Upper lobe of right lung (tissue), 1 donor: ENCODE measurements at places on chromosomes 5 and 9. TPM values are rescaled to one million over a fixed set of nuclear protein-coding genes. Genes with fewer than 3 reads are reported as not detected.

DNA sequence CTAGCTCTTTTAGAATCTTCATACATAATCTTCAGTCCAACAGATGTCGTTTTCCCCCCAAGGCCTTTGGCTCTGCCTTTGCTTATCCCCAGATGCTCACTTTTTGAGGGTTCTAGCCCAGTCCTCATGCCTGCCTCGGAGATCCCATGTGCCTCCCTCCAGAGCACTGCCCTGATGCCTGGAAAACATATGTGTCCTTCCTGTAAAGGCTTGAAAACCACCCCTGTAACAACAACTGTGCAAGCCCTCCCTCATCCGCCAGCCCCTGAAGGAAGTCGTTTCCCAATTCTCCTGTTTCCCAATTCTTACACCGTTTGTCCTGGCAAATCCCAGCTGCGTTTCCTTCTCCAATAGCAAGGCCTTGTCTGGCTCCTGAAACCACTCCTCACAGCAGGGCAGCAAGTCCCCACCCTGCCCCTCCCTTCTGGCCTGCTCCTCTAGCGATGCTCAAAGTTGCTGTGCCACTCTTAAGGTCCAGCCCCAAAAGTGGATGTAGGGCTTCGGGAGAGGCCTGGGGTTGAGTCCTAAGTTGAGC is 52.2 kb downstream of the SLC36A1 start:
- H3K36me3 ChIP-seq: no peaks in the 10 kb centered on the region
- H3K27ac ChIP-seq: no peak overlapping the region
- no peaks in the 10 kb centered on the region for H3K27me3 ChIP-seq
- H3K4me1 ChIP-seq: no peaks in the 10 kb centered on the region
- DNase-seq: no peak

- H3K27ac ChIP-seq: no peak overlapping the region
- no peaks in the 10 kb centered on the region for H3K27me3 ChIP-seq
- H3K4me3 ChIP-seq: no peak overlapping the region
- H3K36me3 ChIP-seq: no peaks in the 10 kb centered on the region
- DNase-seq: no peak
Measured at GRCh38 chr9:76756268-76756640, 8.0 kb upstream of the PCA3 start.

- peaks cover 17% of the 10 kb centered on the region for H3K4me1 ChIP-seq
- H3K27ac ChIP-seq: no peak overlapping the region
- no peak overlapping the region for H3K4me3 ChIP-seq
- H3K27me3 ChIP-seq: peaks cover 69% of the 10 kb centered on the region
- DNase-seq: peak; percentile 90
- H3K36me3 ChIP-seq: no peaks in the 10 kb centered on the region
Measured at GRCh38 chr9:130940693-130941576, 1.9 kb upstream of the FIBCD1 start.

DNA sequence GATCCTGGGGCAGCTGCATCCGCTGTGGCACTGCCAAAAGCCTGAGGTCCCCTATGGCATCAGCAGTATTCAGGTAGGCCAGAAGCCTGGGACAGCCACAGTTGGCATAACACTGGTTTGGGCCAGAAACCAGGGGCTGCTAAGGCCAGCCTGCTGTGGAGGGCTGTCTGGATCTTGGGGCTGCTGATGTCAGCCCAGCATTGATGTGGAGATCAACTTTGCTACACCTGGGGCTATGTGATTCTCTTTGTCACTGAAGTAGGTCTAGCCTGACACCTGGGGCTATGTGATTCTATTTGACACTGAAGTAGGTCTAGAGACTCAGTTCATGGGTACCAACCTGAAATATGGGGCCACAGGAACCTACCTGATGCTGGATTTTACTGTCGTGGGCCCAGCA is 411.5 kb downstream of the RASEF start:
- no peaks in the 10 kb centered on the region for H3K4me1 ChIP-seq
- H3K27ac ChIP-seq: no peak overlapping the region
- no peaks in the 10 kb centered on the region for H3K27me3 ChIP-seq
- H3K36me3 ChIP-seq: no peaks in the 10 kb centered on the region
- DNase-seq: no peak

Gene CYSRT1
- total RNA-seq: 0.41 TPM

Gene SLC6A7
- not detected for total RNA-seq

Gene NME5
- total RNA-seq: 2.4 TPM

Gene PGM5
- total RNA-seq: 25.0 TPM

Gene OLFML2A
- 39.5 TPM for total RNA-seq
